ENCODE measurements at places on chromosomes 1 and 21.

GRCh38 chr1:236545621-236546169 is 21.9 kb downstream of the LGALS8 start:
- DNase-seq, result no peak

- DNase-seq, result no peak
These were observed 10.0 kb upstream of the LEFTY2 start for GRCh38 chr1:225950905-225951497.

GRCh38 chr1:16349847-16350406 is 2.4 kb downstream of the FBXO42 start:
- no peak for DNase-seq

DNA sequence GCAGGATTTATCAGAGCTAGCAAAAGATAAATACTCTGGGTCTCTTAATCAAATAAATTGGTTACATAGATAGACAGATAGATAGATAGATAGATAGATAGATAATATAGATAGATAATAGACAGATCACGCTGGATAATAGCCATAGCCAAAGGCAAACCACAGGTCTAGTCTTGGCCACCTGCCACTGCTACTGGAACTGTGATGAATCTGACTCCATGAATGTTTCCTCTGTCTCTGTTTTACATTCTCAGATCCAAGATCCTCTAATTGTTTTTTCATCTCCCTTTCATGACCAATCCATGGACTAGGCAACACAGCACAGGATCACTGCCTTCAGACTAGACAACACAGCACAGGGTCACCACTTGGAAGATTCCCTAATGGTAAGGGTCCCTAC is 444.7 kb upstream of the NFIA start:
- no peak for DNase-seq

DNA sequence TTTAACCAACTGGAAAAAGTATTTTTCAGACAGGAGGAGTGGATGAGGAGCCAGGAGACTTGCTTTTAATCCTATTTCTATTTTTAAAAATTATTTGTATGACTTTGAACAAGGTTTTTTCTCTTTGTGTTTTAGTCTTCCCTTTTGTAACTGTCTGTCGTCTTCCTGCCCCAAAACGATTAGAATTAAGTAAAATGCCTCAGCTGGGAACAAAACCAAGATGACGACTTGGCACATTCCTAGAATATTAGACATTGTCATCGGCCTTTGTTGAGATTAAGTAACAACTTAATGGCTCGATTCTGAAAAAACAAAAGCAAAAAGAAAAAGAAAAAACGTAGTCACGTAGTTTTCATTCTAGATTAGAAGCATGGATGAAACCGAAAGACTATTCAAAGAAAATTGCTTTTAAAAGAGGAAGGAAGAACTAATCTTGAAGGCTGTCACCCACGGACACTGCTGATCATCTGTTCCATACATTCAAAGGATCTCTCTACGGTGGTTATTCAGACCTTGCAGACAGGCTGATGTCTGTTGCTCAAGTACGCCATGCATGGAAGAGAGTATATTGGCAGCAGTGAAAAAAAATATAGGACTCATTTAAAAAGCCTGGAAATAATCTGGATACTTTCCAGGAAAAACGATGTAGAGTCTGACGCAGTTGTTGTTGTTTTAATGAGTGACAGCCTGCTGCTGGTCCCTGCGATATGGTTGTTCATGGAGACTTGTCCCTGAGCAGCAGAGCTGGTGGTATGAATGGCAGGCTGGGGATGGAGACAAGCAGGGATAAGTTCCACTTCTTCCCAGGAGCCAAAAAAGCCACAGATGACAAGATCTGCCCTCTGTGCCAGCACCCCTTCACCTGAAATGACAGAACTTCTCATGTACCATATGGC is 16.8 kb downstream of the GNG4 start:
- no peak for DNase-seq

DNA sequence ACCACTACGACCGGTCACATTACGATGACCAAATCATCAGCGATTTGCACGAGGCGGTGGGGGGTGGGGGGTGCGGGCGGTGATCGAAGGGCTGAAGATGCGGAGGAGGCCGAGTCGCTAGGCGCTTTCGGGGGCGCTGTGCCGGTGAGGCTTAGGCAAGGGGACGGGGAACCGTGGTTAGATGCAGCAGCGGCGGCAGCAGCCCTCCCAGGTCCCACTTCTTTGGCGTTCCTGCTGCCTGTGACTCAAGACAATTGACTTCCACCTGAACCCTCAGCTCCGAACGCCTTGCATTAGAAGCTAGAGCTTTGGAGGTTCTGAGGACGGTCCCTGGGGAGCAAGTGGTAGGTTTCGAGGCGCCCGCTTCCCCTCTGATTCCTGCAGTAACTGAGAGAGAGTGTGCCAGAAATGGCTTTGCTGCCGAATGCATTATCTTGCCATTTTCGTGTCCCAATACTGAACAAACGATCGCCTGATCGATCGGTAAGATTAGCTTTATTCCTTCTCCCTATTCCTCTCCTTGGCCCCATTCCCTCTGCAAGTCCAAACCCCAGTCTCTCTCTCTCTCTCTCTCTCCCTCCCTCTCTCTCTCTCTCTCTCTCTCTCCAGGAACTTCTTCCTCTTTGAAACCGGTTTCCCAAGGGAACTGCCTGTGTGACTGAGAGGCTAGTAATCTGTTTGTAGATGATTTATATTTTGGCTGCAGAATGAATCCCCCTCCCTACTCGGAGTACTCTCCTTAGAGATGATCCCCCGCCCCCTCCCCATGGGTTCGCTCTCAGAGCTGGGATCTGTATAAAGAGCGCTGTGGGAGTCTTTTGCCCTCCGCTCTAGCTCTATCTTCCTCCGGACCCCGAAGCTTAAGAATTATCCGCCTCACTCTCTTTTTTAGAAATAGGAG is 735 bp upstream of the BRINP3 start:
- no peak for DNase-seq

GRCh38 chr1:31368611-31369107 is 4.2 kb downstream of the FABP3 start:
- no peak for DNase-seq

DNA sequence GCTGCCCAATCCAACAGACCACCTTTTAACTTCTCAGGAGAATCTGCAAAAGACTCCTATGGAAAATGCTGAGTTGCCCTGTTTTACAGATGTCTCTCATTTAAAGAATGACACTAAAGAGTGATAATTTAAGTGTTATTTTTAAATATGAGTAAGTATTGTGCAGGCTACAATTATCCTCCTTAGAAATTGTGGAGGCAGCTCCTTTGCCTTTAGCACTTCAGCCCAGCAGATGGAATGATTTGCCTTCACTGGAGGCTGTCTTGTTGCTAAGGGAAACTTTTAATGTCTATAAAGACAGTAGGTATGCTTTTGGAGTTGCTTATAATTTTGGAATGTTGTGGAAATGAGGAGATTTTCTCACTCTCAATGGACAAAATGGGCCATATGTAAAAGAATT is 1345.5 kb downstream of the NCAM2 start:
- no peak for DNase-seq

DNA sequence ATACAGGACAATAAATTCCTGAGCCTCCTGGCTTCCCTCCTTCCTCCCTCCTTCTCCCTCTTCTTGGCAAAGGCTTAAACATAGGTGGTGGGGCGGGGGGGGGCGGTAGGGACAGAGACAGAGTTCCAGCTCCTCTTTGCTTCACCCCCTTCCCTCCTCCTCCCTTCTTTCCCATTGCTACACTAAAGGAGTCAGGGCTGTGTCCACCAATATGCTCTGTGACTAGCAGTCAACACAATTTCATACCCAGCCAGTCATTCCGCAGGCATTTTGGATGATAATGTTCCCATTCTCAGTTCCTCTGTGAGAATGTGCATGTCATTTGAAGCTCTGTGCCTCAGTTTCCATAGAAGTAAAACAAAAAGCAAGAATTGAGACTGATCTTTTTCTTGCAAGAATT is 1.7 kb downstream of the LMOD1 start:
- no peak for DNase-seq

GRCh38 chr21:30674312-30674711 is 31.6 kb downstream of the KRTAP20-3 start:
- DNase-seq, result no peak

DNA sequence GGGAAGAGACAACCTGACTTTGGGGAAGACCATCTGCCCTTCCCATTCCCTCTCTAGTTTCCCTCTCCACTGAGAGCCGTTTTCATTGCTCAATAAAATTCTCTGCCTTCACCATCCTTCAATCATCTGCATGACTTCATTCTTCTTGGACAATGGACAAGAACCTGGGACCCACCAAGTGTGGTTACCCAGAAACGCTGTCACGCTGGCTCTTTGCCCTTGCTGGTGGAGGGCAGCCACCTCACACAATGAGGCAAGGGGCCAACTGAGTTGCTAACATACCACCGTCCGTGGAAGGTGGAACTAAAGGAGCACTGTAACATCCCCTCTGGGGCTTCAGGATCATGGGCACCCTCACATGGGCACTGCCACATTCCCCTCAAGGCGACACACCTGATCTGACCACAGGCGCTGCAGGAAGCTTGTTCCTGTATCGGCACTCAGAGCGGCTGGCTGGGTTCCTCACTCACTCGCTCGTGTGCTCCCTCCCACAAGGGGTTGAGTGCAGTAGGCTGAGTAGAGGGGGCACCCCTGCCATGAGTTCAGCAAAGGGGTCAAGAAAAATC is 652.4 kb downstream of the PLPP3 start:
- DNase-seq, result no peak

- DNase-seq, result no peak
These were observed 341.6 kb downstream of the MATN1 start for GRCh38 chr1:30381671-30382365.

Data from activated CD4-positive, alpha-beta memory T cell treated with anti-CD3 and anti-CD28 coated beads, Interleukin-2, amount 10 ng/mL, durations not matched to agents 7 days and 5 days (primary cell).